Central memory CD4-positive, alpha-beta T cell (primary cell): ENCODE measurements at places on chromosomes 1 and 21.

GRCh38 chr1:19643121-19643520 lies 990 bp upstream of the NBL1 start:
- DNase-seq, result no peak

DNA sequence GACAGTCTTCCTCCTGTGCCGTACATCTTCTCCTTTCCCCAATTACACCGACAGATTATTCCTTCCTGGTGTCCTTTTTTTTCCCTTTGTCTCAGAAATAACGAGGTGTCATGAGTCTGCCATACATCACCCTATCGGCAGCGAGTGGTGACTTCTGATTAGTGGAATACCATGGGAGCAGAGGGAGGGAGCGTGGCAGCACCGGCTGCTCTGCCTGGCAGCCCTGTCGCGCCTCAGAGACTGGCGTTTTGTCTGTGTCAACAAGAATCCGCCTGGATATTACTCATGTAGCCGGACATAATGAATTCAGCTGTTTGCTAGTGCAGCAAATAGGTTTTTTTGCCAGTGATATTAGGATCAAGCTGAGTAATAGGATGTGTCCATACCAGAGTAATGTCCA lies 51.8 kb downstream of the UTP25 start:
- no peak for DNase-seq

DNA sequence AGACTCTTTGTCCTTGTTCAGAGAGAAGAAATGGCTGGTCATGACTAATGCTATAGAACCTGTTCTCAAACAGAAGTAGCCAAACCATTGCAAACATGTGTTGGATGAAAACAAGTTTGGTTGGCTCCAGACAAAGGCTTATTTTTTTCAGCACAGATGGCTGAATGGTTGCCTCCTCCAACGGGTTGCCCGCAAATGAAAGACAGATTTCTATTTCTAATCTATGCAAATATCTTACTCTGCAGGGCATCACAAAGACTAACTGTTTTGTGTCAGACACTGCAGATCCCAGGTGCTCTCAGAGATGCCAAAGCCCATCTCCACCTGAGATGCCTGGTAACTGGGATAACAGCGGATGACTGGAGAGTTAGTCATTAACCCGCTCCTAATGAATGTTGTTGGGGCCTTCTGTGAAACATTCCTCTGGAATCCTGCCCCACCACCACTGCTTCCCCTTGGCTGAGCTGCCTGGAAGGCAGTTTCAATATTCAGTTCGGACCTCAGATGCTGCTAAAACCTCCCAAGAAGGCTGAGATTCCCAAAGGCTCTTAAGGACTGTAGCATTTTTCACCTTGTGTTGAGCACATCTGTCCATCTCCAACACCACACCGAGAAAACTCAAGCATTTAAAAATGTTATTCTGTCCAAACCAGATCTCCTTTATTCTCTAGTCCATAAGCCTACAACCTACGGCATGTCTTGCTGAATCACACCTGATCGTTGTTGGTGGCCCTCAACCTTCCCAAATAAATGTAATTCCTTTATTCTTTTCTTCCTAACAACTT lies 104.4 kb downstream of the PTPN14 start:
- DNase-seq, result no peak

DNA sequence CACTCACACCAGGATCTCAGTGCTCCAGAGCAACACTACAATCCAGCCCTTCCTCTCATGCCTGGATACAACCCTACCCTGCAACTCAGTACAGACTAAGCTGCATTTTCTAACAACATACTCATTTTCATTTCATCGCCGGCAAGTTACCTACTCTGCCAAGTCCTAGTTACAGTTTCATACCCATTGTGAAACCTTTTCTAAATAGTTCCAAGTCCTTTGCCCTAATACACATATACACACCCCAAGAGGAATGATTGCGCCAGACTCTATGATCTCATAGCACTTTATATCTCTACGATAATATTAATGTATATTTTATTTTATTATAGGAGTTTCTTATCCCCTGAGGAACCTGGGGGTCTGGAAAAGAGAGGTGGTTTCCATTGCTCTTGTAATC lies 122.4 kb downstream of the LMX1A start:
- no peak for DNase-seq
